ENCODE measurements at places on chromosomes 12 and 14. TPM values are rescaled to one million over a fixed set of nuclear protein-coding genes. Genes with fewer than 3 reads are reported as not detected.

Gene RNASE3
- not detected for total RNA-seq

Gene SYNDIG1L
- total RNA-seq, result not detected

Gene AQP2
- total RNA-seq, result not detected

- no peak for DNase-seq
These were observed 107.3 kb upstream of the CCDC196 start for GRCh38 chr14:66378712-66379505.

DNA sequence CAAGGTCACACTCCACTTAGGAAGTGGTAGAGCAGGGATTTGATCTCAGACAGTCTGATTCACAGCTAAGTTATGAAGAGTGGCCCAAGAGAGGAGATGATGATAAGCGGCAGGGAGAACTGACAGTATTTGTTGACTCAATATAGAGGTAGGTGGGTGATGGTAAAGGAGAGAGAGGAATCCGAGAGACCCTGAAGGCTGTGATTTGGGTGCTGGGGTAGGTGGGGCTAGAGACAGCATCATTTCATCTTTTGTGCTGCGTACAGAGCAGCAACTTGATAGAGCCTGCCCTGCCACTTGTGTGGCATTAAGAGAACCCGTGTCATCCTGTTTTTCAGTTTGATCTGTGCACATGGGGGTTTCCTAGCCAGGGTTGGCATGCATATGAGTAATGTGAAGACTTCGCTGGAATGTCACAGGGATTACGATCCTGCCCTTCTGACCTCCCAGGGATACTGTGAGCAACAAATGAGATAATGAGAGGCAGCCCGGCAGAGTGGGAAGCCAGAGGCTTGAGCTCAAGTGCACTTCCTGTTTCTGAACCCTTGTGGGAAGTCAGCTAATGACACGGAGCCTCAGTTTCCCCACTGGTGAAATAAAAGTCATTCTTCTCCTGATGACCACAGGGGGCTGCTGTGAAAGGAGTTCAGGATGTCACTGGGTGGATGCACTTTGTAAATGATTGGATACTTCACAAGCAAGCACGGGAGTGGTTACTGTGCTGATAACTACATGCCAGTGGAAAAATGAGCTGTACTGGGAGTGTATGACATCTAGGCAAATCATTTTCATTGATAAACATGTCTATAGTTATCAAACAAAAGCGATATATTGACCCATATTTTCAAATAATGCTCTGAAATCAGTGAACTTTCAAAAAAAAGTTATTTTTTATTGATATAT lies 59.5 kb upstream of the IGF1 start:
- no peak for DNase-seq

DNA sequence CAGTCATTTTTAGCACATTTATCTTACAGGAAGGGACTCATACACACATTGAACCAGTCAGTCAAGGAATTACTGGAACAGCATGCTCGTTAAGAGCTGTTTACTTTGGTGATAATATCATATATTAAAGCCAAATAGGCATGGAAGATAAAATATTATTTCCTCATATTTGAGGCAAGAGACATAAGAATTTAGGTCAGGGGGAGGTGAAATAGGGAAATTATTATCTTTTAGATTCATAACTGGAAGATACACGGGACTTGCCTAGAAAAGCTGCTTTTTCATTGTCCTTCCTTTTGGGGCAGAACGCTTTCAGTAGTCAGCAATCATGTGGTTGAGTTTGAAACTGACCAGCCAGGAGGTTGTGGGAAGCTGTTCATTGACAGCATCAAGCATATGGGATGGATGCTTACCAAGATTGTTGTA lies 72.5 kb downstream of the NTN4 start:
- no peak for DNase-seq

DNA sequence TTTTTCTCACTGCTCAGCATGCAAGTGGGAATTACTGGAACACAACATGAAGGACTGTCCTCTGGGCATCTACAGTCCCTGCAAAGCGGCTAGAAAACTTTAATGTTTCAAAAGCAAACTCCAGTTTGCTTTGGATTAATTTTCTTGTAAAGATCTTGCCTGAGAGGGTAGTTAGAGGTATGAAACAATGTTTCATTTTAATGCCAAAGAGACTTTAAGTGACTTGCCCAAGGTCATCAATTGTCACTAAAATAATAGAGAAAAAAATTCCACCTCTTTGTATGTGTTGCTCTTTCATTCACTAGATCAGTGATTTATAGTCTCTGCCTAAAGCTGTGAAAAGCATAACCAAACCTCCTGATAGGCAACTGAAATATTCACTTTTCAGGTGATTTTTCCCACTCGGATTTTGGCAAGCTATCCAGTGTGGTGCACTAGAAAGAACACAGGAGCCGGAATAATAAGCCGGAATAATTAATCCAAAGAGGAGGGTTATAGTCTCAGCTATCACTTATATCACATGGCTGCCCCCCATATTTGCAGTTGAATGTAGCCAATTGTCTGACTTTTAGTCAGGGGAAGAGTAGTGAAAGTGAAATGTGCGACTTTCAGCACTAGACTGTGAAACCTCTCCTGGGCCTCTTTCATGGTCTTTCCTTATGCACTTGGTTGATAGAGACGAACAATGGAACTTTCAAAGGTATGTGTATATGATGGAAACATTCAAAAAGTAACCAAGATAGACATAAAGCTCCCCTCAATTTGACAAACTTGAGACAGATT lies 107.7 kb downstream of the SLC6A15 start:
- DNase-seq, result no peak

GRCh38 chr12:68118096-68118755 lies 41.3 kb downstream of the IFNG start:
- DNase-seq, result no peak

GRCh38 chr12:106119301-106119700 lies 19.5 kb downstream of the NUAK1 start:
- no peak for DNase-seq

- DNase-seq, result no peak
These were observed 63.4 kb upstream of the FBRSL1 start for GRCh38 chr12:132426349-132427173.

DNA sequence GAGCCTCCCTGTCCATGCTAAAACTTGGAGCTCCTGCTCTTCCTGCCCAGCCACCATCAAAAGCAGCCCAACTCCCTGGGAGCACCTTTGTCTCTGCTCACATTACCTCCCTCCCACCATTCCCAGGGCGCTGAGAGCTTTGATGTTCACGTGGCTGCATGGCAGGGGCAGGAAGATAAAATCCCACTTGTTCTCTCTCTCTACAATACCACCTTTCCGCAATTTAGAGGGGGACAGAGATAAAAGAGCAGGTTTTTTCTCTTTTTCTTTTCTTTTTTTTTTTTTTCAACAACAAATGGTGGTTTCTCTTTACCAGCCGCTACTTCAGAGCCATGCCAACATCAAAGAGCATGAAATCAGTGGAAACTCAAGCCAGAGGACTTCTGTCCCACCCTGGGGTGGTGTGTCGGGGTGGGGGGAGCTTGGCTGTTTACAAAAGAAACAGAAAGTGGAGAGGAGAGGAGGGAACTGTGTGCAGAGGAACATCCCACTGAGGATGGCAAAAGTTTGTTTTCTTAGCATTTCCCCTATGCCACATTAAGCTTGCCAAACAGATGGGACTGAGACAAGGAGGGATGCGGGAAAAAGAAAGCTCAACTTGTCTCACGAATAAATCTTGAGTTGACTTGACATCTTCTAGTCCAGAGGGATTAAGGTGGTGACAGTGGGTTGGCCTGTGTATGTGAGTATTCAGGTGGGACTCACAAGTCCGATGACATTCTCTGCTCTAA lies 103.7 kb upstream of the NUDT4 start:
- DNase-seq, result no peak

- no peak for DNase-seq
These were observed 546.2 kb upstream of the FOXG1 start for GRCh38 chr14:28220391-28220790.

DNA sequence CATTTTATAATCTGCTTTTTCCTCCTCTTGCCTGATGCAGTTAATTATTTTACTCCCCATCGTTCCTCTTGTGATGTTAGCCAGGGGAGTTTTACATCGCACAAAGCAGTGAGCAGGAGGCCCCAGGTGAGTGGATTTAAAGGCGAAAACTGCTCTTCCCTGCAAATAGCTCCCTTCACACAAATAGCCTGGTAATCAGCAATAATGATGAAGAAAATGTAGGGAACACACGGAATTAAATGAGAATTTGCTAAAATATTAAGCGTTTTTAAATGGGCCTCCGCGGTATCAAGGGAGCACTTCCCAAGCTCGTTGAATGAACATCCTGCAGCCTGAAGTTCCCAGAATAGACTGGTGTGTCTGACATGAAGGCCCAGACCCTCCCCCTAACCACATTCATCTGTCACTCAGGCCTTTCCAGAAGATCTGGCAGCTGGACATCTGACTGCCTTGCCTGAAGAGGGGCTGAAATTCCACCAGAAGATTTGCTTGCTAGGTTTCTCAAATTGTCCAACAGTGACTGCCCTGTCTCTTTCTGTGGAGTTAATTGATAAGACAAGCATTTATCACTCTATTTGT lies 127.2 kb downstream of the CCDC60 start:
- no peak for DNase-seq

- no peak for DNase-seq
These were observed 826.6 kb upstream of the MGAT4C start for GRCh38 chr12:87082756-87083155.

GRCh38 chr14:77151918-77152588 lies 10.5 kb upstream of the ZDHHC22 start:
- no peak for DNase-seq

DNA sequence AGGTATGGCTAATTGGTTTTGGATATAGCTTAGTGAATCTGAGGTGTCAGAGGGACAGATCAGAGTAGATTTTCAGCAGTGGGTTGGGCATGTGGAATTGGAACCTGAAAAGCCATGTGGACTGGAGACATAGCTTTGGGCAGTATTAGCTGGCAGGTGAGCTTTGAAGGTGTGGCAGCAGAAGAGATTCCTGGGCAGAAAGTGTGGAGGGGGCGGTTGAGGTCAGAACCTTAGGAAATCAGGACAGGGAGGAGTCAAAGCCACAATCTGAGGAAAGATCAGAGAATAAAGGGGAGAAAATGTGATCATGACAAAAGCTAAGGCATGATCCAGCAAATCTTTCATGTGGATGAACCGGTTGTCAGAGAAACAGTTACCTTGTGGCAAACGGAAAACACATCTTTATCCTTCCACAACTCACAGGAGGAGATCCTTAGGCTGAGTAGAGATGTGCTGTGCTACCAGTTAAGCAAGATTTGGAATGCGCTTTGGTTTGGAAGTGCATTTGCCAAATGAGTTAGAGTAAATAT lies 56.4 kb downstream of the PTGER2 start:
- no peak for DNase-seq

DNA sequence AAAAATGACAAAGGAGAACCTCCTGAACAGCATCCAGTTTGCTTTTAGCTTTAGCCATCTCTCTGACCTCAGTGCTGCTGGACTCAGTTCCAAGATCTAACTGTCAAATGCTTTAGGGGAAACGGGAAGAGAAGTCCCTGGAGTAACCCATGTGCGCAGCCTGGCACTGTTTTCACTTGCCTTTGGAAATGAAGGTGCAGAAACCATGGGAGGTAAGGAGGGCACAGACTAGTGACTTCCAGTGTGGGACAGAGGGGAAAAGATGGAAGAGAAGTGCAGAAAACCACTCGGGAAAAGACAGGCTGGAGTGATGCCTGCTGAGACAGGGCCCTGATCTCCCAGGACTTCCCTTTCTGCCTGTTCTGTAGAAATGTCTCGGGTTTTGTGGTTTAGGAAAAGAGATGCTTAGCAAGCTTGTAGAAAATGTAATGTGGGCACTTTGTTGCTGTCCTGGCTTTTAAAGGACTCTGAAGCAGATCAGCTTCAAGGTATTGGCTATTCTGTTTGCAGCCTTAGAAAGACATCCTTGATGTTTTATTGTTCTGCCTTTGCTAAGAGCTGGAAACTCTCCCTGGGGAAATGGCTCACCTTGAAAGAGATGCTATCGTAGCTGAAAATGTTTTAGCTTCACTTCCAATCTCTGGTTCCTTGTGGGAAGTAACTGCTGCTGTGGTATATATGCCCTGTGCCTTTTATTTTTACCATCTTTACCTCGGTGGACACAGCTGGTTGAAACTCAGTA lies 124.6 kb upstream of the HIF1A start:
- no peak for DNase-seq

DNA sequence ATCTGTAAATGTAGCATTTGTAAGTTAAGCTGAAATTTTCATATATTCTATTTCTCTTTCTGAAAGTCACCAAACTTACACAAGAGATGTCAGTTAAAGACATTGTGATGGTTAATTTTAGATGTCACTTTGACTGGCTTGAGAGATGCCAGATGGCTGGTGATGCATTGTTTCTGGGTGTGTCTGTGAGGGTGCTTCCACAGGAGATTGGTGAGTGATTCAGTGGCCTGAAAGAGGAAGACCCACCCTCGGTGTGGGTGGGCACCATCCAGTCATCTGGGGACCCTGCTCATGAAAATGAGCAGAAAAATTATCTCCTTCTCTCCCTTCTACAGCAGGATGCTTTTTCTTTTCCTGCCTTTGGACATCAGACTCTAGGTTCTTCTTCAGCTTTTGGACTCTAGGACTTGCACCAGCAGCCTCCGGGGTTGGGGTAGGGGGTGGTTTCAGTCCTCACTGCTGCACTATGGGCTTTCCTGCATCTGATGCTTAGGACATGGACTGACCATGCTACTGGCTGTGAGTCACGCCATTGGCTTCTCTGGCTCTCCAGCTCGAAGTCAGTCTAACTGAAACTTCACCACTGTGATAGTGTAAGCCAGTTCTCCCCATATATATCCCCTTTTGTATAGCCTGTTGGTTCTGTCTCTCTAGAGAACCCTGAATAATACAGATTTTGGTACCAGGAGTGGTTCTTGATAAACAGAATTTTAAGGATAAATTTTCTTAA lies 20.9 kb downstream of the PDE6H start:
- DNase-seq, result no peak

- DNase-seq, result no peak
These were observed 27.7 kb upstream of the AMIGO2 start for GRCh38 chr12:47107446-47107845.

- DNase-seq, result no peak
These were observed 278.7 kb downstream of the PDZRN4 start for GRCh38 chr12:41466802-41467201.

- no peak for DNase-seq
These were observed 7.5 kb upstream of the FOXG1 start for GRCh38 chr14:28758885-28759652.

DNA sequence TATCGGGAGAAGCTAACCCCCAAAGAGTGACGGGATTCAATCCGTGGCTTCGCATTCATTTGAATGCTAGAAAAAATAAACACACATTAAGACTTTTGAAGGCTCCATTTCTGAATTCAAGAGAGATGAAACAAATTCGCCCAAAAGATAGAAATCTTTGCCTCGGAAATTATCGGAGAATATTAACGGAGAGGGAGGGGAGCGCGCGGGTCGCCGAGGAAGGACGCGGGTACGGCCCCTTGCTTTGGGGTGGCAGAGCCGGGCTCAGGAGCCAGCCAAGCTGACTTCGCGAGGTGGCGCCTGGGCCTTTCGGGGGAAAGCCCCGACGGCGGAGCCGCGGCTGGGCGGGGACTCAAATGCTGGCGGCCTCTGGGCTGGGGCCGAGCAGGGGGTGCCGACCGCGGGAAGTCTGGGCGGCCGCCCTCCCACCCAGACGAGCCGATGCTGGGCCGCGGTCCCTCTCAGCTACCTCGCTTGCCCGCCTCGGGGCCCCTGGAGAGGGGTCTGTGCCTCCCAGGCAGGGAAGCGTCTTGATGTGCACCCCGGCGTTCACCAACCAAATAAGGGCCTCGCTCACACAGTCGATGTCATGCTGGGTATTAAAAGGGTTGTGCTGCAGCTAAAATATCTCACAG lies 14.7 kb downstream of the NKX2-1 start:
- no peak for DNase-seq

GRCh38 chr14:102215576-102216250 lies 76.0 kb downstream of the WDR20 start:
- DNase-seq, result no peak
